ENCODE measurements at places on chromosomes 16 and 17.

DNA sequence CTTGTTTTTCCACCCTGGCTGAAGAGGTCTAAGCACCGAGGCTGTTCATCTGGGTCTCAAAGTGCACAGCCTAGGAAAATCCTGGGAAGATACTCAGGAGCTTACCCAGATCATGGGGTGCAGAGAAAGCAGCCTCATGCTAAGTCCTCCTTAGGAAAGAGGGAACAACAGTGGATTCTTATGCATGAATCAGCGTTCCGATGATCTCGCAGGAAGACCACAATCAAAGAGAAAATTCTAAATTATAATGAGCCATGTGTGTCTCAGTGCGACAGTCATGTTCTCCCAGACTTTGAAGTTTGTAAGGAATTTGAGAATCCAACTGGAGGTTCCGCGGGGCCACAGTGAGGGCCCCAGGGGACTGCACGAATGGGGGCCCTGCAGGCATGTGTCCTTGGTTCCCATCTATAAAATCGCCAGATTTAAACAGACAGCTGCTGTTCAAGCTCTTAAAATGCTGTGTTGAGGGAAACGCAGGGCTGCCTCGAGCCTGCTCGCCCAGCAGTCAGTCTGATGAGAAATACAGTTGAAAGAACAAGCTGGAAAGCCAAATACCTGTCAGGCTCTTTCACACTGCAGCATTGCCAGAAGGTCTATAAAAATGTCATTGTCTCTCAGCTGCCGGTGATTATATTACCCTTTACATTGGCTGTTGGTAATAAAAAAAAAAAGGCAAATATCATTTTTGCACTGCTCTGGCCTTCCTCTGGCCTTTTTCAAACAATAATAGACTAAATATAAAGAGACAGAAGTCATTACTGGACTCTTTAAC is 152.1 kb downstream of the PMP22 start:
- no peak for DNase-seq

DNA sequence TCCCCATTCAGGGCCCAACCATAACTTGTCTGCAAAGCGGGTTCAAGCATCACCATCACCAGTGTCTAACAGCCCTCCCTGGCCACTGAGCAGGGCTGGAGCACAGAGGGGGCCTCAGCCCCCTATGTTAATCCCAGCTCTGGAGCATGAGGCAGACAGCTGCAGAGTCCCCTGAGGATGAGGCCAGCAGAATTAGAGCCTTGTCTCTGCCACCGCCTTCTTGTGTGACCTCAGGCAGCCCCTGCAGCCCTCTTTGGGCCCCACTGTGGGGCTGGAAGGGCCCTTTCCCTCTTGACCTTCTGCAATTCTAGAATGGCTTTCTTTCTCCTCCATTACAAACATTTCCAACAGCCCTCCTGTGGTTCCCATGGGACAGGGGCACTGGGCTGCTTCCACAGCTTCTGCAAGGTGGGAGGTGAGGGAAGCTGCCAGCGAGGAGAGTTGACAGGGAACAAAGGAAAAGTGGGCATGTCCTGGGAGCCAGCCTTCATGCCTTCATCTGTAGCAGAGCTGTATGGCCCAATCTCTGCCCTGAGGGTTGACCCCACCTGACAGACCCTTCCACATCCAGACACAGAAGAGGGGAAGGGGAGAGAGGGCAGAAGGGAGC is 65.7 kb downstream of the TMEM132E start:
- no peak for DNase-seq

DNA sequence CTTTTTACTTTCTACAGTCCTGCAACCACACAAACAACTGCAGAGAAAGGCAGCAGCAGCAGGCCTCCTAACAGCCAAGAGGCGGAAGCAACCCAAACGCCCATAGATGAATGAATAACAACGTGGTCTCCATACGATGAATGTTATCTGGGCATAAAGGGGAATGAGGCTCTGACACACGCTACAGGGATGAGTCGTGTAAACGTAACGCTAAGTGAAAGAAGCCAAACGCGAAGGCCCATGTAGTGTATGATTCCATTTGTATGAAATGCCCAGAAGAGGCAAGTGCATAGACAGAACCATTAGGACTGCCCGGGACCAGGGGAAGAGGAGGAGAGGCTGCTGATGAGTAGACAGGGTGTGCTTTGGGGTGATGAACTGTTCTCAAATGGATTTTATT is 94.8 kb upstream of the DNAH17 start:
- DNase-seq = no peak

GRCh38 chr17:8237886-8238285 is 10.0 kb downstream of the CTC1 start:
- DNase-seq = no peak

DNA sequence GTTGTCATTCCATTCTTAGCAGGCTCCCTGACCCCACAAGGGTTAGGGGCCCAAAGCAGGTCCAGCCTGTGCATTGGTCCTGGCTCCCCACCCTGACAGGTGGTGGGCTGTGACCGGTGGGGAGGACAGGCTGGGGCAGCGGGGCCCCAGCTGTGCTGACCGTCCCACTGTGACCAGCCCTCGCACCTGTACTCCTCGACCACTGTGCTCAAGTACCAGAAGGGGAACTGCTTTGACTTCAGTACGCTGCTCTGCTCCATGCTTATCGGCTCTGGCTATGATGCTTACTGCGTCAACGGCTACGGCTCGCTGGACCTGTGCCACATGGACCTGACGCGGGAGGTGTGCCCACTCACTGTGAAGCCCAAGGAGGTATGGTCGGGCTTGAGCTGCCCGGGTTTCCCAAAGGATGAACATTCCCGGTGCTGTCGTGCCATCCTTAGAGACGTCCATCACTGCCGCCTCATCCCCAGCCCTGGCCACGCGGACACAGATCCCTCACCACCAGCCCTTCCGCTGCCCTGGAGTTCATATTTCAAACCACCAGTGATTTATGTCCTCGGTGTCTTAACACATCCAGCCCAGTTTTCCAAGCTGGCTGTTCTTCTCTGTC is 7.3 kb downstream of the DRC7 start:
- no peak for DNase-seq

- DNase-seq = no peak
These were observed 5.3 kb downstream of the KRT28 start for GRCh38 chr17:40794466-40794865.

DNA sequence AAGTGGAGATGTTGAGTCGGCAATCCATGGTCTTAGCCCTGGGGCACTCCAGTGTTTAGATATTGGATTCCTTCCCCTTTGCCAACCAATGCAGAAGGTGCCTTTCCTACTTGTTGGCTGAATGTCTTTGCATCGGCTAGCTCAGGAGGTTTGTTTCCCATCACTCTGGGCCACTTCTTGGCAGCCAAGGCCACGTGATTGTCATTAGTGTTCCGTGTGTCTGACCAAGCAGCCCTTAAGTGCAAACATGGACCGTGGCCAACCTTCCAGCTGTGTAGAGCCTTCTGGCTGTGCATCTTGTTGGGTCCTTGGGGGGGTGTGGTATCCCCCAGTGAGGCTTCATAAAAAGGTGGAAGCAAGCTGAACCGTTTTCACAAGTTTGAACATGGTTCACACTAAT is 66.0 kb downstream of the GNAO1 start:
- no peak for DNase-seq

- no peak for DNase-seq
These were observed 60.6 kb downstream of the CDYL2 start for GRCh38 chr16:80743772-80744171.

DNA sequence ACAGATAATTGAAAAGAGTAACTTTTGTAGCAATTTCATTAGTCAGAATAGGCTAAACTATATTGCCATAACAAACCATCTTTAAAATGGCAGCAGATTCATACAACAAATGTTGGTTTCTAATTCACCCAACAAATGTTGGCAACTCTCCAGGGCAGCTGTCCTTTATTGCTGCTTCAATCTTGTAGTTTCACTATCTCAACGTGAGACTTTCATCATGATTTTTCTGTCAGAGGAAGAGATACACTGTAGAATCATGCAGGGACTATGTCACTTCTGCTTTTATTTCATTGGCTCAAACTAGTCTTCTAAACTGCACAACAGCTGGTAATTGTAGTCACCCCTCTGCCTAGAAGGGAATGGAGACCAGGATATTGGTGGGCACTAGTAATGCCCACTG is 174.2 kb downstream of the TANC2 start:
- no peak for DNase-seq

Data from substantia nigra (tissue), 51 donors.